ENCODE measurements at places on chromosomes 6 and 20.
A peak's percentile ranks its signal among the peaks of the same experiment; 100 is the strongest.

- H3K4me3 ChIP-seq = no peak overlapping the region
- no peaks in the 10 kb centered on the region for H3K27me3 ChIP-seq
- DNase-seq = no peak
- H3K4me1 ChIP-seq = no peaks in the 10 kb centered on the region
These were observed 1141.4 kb upstream of the EYS start for GRCh38 chr6:66848244-66848953.

- no peaks in the 10 kb centered on the region for H3K36me3 ChIP-seq
- H3K27me3 ChIP-seq = no peaks in the 10 kb centered on the region
These were observed 209.0 kb downstream of the SIM1 start for GRCh38 chr6:100255701-100256100.

DNA sequence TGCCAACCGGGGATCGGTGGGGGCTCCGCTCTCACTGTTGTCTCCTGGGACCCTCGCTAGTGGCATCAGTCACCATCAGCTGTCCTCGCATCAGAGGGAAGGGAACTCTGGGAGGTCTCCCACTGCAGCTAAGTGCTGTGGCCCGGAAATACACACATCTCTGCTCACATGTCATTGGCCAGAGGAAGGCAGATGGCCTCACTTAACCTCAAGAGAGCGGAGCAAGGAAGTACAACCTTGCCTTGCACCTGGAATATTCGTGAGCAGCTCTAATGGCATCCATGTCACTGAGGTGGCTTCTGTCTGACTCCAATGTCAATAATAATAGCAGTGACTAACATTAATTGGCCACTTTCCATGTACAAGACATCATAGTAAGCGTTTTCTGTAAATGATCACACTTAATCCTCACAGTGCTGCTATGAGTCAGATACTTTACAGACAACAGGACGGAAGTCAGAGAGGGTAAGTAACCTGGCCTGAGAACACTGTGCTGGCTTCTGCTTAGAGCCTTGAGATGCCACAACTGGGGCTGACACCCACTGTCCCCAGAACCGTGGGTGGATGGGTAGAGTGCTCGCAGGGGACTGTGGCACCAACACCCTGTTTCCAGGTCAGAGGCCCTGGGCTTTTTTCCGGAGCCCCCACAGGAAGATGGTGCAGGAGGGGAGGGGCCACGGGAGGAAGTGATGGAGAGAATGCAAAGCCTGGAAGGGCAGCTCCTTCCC, 6.0 kb downstream of the LHFPL5 start:
- H3K27ac ChIP-seq = no peak overlapping the region
- H3K4me1 ChIP-seq = peaks cover 4% of the 10 kb centered on the region
- H3K27me3 ChIP-seq = no peaks in the 10 kb centered on the region
- H3K36me3 ChIP-seq = no peaks in the 10 kb centered on the region
- no peak for DNase-seq

GRCh38 chr20:33568378-33568777, 78.5 kb downstream of the CBFA2T2 start:
- no peak overlapping the region for H3K4me3 ChIP-seq
- H3K27ac ChIP-seq = no peak overlapping the region
- peaks cover 2% of the 10 kb centered on the region for H3K27me3 ChIP-seq
- H3K36me3 ChIP-seq = no peaks in the 10 kb centered on the region
- peak; percentile 88 for DNase-seq

DNA sequence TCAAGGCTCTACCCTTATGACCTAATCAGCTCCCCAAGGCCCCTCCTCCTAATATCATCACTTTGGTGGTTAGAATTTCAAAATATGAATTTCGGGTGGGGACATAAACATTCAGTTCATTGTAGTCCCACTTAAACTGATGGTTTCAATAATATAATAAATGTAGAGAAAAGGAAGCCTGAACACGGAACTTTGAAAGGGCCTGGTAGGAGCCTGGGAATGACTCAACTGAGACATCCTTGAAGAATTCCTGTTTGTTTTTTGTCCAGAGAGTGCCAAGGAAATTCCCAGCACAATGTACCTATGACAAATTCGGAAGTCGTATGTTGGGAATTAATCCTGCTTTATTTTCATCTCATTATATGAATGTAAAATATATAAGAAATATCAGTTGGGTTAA, 457.9 kb downstream of the PLCB1 start:
- H3K36me3 ChIP-seq = no peaks in the 10 kb centered on the region
- DNase-seq = no peak
- no peaks in the 10 kb centered on the region for H3K27me3 ChIP-seq

GRCh38 chr6:30759575-30760239, 15.4 kb upstream of the IER3 start:
- no peak overlapping the region for H3K27ac ChIP-seq
- no peaks in the 10 kb centered on the region for H3K36me3 ChIP-seq
- DNase-seq = no peak
- H3K27me3 ChIP-seq = no peaks in the 10 kb centered on the region
- H3K4me1 ChIP-seq = peaks cover 4% of the 10 kb centered on the region
- H3K4me3 ChIP-seq = no peak overlapping the region

DNA sequence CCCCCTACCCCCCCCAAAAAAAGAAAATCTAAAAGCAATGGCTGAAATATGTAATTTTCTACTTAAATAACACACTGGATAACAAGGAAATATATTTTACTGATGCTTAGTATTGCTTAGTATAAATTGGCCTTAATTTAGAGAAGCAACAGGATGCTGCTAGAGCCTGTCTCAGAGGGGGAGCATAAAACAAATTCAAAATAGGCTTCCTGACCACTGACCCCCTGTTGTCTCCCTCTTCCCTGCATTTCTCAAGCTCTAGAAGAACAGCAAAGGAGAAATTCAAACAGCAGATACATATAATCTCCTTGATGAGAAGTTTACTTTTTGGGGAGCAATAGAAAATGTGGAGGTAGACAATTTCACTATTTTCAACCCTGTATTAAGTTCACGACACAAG, 631.1 kb upstream of the GJE1 start:
- no peak overlapping the region for H3K4me3 ChIP-seq
- peak; percentile 11 for DNase-seq
- no peak overlapping the region for H3K27ac ChIP-seq
- H3K36me3 ChIP-seq = no peaks in the 10 kb centered on the region
